ENCODE measurements at places on chromosomes 11 and 22.
A peak's percentile ranks its signal among the peaks of the same experiment; 100 is the strongest.

GRCh38 chr22:30390974-30391691 is 3.9 kb upstream of the RNF215 start:
- no peak for DNase-seq

- DNase-seq, result no peak
Measured at GRCh38 chr11:67639438-67639859, at the start of gene TBX10. Gene TBX10 (minus strand): TSS chr11:67639763. CDS start chr11:67639472, 291 bp downstream.

DNA sequence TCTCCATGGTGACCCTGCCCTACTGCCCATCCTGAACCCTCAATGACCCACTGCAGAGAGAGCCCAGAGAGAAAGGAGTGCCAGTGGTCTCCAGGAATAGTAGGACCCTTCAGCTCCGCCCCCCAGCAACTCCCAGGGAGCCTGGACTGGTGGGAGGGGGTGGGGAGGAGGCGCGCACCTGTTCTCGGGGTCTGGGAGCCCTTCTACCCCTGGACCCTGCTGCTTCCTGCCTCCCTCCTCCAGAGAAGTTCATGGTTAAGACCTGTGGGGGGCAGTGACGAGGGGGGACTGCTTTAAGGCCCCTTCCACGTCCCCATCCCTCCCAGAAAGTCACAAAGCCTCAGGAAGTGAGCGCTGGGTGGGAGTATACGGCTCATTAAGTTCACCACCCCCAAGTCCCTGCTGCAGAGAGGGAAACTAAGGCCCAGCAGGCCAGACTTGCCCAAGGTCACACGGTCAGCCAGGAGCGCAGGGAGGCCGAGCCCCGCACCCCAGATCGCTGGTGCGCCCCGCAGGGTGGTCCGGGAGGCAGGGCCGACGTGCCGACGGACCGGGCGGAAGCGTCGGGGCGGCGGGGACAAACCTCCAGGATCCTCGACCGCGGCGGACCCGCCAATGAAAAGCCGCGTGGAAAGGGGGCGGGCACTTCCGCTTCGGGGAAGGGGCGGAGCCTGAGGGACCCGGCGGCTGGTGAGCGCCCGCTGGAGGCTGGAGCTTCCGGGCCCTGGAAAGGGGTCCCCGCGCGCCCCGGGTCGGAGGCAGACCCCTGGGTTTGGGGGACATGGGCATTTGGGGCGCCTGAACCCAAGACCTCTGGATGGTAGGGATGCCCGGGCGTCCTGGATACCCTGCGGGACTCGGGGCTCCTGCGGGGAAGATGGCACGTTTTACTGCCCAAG is at the start of the genes NUDT22 and TRPT1:
Gene NUDT22, plus strand, starts transcription at position 667 of the 899 bp plus-strand sequence. CDS start 379 bp downstream, outside the sequence.
Gene TRPT1, minus strand, starts transcription at position 579 of the 899 bp plus-strand sequence. Its CDS starts 326 bp downstream, at position 253.
- peak; percentile 95 for DNase-seq

DNA sequence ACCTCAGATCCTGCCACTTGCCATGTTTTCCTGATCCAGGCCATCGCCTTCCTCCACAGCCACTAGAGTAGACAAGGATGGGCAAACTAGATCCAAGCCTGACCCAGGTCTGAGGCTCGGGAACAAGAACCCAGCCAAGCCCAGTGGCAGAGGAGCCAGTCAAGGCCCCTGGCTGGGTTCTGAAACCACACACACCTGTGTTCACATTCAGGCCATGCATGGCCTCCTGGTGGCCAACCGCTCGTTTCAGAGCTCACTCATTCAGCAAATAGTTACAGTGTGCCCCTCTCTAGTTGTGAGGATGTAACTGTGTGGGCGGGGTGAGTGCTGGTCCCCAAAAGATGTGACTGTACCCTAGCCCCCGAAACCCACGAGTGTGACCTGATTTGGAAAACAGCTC is 337.6 kb downstream of the CTTN start:
- no peak for DNase-seq

DNA sequence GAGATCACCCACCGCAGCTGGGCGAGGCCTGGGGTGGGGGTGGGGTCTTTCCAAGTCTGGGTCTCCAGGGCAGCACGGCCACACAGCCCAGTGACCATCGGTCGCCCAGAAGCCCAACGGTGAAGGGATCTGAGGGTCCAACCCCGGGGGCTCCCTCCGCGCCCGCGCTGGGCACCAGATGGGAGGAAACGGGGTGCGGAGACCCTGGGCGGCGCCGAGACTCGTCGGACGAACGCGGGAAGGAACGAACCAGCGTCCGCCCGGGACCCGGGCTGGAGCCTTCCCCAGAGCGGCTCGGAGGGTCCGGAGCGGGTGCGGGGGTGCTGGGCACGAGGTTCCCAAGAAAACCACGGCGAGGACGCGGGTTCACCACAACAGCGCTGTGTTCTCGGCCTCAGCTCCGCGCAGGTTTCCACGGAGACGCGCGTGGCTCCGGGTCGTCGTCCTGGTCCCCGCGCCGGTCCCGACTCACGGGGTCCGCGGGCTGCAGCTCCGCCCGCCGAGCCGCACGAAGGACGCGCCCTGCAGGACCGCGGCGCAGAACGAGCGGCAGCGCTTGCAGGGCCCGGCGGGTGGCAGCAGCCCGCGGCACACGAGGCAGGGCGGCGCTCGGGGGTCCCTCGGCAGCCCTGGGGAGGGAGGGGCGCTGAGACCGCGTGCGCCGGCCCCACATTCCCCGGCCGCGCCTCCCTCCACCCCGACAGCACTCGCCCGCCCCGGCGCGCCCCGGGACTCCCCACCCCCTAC is 2.3 kb upstream of the IL17REL start:
- no peak for DNase-seq

DNA sequence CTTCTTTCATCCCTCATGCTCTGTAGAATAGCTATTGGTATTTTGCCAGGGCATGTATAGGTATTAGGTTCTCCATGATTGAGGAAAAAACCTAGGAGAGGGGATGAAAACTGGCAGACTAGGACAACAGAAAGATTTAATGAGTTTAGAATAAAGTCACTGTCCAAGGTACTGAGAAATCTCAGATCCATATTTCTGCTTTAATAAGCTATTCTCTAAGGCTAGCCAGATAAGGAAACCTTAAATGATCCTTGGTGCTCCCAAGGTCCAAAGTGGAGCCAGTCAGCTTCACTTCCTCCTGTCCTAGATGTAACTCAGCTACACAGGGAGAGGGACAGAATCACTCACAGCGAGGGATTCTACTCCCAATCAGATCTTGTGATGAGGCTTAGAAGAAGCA is 13.7 kb upstream of the CSNK2A3 start:
- DNase-seq, result no peak

- DNase-seq, result no peak
Measured at GRCh38 chr11:28770806-28771205, 662.6 kb downstream of the METTL15 start.

DNA sequence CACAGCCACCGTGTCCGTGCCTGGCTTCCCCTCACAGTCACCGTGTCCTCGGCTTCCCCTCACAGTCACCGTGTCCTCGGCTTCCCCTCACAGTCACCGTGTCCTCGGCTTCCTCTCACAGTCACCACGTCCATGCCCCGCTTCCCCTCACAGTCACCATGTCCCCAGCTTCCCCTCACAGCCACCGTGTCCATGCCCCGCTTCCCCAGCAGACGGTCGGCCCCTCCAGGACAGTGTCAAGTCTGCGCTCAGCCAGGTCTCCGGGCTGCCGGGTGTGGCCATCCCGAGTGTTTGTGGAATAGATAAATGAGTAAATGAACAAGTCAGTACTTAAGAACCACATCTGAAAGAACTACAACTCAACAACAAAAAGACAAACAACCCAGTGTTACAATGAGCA is 23.8 kb downstream of the WNT7B start:
- no peak for DNase-seq

- no peak for DNase-seq
Measured at GRCh38 chr11:36023922-36024321, 80.1 kb downstream of the LDLRAD3 start.

- DNase-seq, result no peak
Measured at GRCh38 chr11:1126491-1126926, 31.2 kb upstream of the MUC5AC start.

GRCh38 chr11:47850337-47850736 is 2.2 kb upstream of the NUP160 start:
- no peak for DNase-seq

DNA sequence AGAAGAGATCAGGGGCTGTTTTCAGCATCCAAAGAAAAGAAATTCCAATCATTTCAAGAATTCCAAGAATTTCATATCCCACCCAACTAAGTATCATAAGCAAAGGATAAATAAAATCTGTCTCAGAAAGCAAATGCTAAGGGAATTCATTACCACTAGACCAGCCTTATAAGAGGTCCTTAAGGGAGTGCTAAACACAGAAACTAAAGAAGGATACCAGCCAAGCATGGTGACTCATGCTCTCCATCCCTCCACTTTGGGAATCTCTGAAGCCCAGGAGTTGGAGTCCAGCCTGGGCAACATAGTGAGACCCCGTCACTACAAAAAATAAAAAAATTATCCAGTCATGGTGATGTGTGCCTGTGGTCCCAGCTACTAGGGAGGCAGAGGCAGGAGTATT is 17.8 kb downstream of the FADD start:
- DNase-seq, result no peak

DNA sequence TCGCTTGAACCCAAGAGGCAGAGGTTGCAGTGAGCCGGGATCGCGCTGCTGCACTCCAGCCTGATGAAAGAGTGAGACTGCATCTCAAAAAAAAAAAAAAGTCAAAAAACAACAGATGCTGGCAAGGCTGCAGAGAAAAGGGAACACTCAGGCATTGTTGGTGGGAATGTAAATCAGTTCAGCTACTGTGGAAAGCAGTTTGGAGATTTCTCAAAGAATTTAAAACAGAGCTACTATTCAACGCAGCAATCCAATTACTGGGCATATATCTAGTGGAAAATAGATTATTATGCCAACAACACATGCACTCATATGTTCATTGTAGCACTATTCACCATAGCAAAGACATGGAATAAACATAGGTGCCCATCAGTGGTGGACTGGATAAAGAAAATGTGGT is 89.7 kb downstream of the EFCAB6 start:
- DNase-seq, result no peak

- no peak for DNase-seq
Measured at GRCh38 chr11:75105462-75105925, 8.8 kb upstream of the OR2AT4 start.

GRCh38 chr11:74683941-74684481 is 47.2 kb downstream of the CHRDL2 start:
- DNase-seq, result no peak

DNA sequence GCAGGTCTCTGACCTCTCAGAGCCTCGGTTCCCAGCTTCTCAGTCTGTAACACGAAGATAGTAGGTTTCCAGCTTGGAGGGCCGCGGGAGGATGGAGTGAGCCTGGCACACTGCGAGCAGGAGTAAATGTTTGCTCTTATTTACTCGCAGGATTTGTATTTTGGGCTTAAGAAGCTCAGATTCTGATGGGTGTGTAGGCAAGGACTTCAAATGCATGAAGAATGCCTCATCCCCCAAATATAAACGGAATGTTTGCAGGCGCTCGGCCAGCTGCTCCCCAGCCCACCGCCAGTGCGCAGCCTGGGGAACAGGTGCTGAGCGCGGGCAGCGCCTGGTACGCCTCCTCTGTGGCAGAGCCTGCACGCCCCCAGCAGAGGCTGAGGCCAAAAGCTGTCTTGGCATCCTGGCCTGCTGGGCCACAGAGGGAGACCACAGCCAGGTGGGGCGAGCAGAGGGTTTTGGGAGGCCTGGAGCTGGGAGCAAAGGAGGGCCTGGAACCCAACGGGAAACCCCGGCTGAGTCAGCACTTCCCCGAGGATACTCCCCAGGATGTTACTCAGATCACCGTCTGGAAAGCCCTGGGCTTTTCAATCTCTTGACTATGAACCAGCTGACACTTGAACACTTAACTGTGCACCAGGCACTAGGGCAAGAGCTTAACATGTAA is 9.4 kb downstream of the EHD1 start:
- no peak for DNase-seq

GRCh38 chr11:128775468-128775867 is 81.6 kb downstream of the FLI1 start:
- no peak for DNase-seq

DNA sequence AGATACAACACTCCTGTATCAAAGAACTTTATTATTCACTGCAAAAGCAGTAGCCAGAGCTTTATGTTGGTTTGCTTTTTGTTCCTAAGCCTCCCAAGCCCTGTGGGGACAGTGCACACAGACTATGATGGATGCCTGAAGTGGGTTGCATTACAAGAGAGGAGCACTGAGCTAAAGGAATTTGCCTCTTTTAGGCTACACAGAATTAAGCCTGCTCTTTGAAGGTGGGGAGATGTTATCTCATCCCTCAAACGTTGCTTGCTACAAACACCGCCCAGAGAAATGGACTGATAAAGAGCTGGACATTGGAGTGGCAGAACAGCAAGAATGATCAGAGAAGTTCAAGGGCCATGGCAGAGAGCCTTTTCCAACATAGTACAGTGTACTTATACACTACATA is 2.5 kb upstream of the POGLUT3 start:
- DNase-seq, result no peak

GRCh38 chr11:70861559-70861958 is 390.8 kb downstream of the SHANK2 start:
- DNase-seq, result no peak

DNA sequence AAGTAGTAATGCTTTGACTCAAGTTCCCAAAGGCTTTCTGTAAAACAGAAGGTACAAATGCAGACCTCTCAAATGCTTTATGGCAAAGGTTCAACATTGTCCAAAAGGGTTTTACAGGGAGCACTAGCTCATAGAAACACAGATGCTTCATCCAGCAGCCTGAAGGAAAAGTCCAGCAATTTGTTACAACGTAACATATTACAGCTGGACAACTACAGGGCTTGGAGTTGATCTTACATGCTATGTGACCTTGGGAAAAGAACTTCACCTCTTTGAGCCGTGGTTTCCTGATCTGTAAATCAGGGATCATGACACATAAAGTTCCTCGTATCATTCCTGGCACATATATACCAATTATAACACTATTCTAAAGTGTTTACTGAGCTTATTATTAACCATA is 84.9 kb downstream of the DDIAS start:
- DNase-seq, result no peak

DNA sequence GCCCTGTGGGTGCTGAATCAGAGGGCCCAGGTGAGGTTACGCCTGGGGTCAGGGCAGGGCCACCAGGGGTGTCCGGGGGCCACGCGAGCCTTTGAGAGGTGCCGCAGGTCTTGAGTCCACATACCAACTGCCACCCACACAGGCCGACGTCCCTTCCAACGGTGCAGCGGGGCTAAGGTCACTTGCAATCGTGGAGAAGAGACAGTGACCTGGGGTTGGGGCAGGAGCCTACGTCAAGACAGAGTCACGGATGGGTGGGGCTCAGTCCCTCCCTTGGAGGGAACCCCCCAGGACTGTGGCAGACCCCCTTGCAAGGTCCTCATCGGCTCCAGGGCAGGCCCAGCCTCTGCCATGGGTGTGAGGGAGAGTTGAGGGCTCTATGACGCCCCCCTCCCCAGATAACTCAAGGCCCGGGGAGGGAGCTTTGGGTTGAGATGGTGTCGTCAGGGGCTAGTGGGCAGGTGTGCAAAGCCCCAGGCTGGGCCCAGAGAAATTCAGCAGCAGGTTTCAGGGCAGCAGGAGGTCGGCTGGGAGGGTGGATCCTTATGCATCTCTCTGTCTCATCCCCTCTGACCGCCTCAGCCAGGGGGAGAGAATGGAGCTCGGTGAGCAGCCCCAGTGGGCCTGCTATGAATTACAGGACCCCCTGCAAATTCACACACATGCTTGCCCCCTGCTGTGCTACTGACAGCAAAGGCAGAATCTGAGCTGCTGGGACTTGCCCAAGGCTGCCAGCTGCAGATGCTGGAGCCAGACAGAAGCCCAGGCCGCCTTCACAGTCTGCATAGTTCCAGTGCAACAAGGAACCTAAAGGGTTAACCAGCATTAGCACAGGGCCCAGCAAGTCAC is 60.0 kb downstream of the MYEOV start:
- peak; percentile 36 for DNase-seq

Measured in glutamatergic neuron (in vitro differentiated cells).